ENCODE measurements at places on chromosomes 1 and 21.

- no peak for DNase-seq
These were observed 8.7 kb upstream of the MMEL1 start for GRCh38 chr1:2641381-2642130.

GRCh38 chr1:183106746-183107145 is 79.3 kb upstream of the LAMC2 start:
- DNase-seq = no peak

GRCh38 chr1:28877132-28877781 is 37.1 kb upstream of the EPB41 start:
- DNase-seq = peak; percentile 76

DNA sequence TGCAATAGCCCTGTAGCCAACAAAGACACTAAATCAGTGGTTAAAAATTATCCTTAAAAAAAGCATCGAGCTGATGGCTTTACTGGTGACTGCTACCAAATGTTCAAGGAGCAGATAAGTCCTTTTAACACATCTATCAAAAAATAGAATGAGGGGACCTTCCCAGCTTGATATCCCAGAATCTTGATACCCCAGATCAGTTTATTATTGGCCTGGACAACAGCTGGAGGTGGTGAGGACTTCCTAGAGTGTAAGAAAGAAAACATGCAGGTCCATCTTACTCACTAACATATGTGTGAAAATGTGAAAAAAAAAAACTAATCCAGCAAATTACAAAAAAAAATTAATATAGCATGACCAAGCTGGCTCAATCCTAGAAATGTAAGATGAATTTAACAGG is 21.3 kb downstream of the CHIT1 start:
- DNase-seq = no peak

DNA sequence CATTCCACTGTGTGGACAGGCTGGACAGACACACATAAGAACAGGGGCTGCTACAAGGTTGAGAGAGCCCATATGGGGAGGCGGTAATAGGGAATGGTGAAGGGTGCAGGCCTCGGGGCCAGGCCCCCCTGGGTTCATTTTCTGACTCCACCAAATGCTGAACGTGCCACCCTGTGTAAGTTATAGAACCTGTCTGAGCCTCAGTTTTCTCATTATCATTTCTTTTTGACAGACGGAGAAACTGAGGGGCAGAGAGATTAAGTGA is 569.5 kb downstream of the PTPRU start:
- DNase-seq = no peak

DNA sequence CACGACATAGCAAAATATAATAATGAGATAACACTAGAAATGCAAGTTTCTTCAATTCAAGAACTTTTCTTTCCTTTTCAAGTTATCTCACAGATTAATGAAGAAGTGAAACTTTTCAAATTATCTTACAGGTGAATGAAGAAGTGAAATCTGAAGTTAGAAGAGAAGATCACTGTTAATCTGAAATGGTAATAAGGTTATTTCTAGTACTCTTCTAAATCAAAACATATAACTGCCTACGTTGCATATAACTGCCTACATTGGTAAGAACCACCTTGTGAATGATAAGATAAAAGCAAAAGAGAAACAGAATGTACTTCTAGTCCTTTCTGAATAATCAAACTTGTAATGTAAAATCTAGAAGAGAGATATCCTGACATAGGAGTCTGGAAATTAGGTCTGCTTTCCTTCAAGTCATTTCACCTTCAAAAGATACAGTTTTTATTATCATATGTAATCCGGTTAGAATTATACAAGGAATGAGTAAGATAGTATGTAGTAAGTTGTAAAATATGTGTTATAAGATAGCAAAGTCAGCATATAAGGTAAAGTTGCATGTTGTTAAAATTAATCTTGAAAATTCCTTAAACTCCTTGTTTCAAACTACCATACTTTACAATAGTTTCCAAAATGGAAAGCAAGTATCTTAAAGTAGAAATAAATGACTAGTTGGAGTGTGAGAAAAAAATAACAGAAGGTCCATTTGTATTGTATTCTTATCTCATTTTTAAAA is 522.4 kb upstream of the ZRANB2 start:
- DNase-seq = no peak

DNA sequence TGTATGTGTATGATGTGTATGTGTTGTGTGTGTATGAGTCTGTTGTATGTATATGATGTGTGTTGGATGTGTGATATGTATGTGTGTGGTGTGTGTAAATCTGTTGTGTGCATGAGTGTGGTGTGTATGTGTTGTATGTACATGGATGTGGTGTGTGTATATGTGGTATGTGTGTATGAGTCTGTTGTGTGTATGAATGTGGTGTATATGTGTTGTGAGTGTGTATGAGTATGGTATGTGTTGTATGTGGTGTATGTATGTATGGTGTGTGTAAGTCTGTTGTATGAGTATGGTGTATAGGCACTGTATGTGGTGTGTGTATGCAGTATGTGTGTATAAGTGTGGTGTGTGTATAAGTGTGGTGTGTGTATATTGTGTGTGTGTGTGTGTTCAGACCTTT is 95.0 kb downstream of the PLXNA2 start:
- no peak for DNase-seq

GRCh38 chr1:119987686-119988085 is 81.8 kb downstream of the NOTCH2 start:
- no peak for DNase-seq
